ENCODE measurements at places on chromosomes 6 and 20.

GRCh38 chr20:59948828-59949720 lies 8.9 kb downstream of the FAM217B start:
- DNase-seq = peak; percentile 74

DNA sequence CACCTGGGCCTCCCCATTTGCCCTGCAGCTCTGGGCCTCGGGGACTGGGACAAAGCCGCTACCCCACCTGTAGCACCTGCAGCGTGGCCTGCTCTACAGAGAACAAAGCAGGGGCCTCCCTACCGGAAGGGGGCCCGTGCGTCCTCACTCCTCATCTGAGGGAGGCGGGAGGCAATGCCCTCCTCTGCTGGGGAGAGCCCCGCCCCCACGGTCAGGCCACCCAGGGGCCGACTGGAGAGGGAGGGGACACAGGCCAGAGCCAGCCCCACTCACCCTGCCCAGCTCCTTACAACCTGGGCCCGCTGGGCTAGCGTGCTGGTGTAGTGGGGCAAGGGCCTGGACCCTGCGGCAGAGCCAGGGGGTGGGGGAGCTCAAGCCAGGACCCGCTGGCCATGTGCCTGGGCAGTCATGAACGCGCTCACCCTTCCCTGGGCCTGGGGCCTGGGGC lies 8.0 kb downstream of the LAMA5 start:
- DNase-seq = no peak

GRCh38 chr6:61809004-61809595 lies 476.9 kb downstream of the KHDRBS2 start:
- no peak for DNase-seq

DNA sequence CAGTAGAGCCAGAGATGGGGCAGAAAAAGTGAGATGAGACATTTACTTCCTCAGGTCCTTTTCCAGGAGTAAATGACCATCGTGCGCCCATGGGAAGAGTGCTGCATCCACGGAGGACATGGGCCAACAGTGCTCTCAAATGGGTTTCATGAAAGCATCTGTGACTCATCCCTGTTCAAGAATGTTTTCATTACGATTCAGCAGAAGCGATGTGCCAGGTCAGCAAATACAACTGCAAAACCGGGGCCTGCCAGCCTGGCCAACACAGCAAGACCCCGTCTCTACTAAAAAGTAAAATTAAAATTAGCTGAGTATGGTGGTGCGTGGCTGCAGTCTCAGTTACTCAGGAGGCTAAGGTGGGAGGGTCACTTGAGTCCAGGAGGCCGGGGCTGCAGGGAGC lies 125.1 kb downstream of the LY86 start:
- peak; percentile 71 for DNase-seq

DNA sequence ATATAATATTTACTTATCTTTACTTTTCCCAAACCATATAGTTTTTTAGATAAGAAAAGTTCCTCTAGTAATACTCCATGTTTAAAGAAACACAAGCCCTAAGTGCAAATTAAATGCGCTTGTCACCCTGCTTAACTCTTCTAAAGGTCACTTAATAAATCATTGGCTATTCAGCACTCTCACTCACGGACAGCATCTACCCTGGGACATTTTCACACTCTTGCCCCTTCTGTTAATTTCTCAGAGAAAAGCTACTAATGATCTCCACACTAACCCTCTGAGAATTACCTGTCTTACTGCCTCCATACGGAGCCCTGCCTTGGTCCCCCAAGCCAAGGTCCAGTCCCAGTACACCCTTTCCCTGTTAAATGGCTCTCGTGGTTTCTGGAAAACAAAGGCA lies 102.2 kb downstream of the NRN1 start:
- no peak for DNase-seq

- no peak for DNase-seq
Measured at GRCh38 chr6:35272005-35272404, 12.5 kb downstream of the ZNF76 start.

DNA sequence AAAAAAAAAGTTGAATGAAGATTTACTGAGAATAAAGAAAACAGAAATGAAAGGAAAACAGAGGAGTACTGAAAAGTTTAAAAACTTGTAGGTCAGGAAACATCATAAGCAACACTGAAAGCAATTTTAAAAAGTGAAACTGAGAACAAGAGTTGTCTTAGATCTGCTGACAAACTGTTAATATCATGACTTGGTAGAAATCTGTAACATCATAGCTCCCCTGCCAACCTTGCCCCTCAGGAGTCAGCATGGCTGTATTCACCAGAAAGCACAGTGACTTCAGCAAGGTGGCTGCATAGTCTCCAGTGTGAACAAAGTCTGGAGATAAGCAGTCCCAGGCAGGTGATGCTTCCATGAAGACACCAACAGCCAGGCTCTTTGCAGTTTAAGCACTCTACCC lies 5.3 kb downstream of the NAA20 start:
- no peak for DNase-seq

DNA sequence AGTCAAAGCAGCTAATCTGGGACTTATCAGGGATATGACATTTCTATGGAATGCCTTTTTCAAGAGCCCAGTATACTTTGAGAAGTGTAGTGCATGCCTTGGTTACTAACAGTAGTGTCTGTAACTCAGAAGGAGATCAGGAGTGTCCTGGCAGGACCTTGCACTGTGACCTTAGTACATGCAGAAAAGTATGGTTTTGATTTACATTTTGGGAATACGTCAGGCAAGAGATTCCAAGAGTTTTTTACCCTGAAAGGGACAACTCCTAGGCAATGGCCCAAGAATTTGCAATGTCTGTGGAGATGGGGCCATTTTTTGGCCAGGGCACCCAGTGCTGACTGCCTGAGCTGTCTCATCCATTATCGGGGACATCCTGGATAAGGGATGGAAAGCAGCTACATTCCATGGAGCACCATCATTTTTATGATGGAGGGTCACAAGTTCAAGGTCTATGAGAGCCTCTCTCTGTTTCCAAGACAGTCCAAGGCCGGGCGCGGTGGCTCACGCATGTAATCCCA lies 80.2 kb downstream of the FAM50B start:
- peak; percentile 78 for DNase-seq

DNA sequence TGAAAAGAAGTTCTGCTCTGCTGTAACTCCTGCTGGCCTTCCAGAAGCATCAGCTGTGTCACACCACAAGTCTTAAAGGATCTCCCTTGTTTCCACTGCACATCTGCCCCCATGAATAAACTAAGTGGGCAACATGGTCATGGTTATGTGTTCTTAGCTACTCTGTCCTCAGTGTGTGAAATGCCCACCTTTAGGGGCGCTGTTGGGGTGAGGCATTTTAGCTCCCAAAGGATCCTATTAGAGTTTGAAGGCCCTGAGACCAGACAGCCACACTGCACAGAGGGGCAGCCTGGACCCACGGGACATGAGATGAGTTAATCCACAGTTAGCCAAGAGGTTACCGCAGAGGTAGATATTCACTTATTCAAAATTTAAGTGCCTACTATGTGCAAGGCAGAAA lies 294.3 kb upstream of the QKI start:
- no peak for DNase-seq

- DNase-seq = peak; percentile 98
Measured at GRCh38 chr6:17417817-17418216, 24.4 kb downstream of the CAP2 start.

- DNase-seq = peak; percentile 64
Measured at GRCh38 chr20:51428401-51429143, 113.9 kb downstream of the NFATC2 start.

- peak; percentile 44 for DNase-seq
Measured at GRCh38 chr6:130625825-130626527, 201.2 kb upstream of the SMLR1 start.

- DNase-seq = no peak
Measured at GRCh38 chr20:63864545-63864977, 509 bp upstream of the TPD52L2 start.

GRCh38 chr6:51384736-51385135 lies 566.1 kb downstream of the TFAP2B start:
- no peak for DNase-seq

- peak; percentile 87 for DNase-seq
Measured at GRCh38 chr6:138987643-138988468, at the start of gene REPS1. REPS1 (minus strand) TSS chr6:138988253; CDS start chr6:138987682, 571 bp downstream.

- no peak for DNase-seq
Measured at GRCh38 chr6:11852061-11852651, 73.6 kb upstream of the ADTRP start.

DNA sequence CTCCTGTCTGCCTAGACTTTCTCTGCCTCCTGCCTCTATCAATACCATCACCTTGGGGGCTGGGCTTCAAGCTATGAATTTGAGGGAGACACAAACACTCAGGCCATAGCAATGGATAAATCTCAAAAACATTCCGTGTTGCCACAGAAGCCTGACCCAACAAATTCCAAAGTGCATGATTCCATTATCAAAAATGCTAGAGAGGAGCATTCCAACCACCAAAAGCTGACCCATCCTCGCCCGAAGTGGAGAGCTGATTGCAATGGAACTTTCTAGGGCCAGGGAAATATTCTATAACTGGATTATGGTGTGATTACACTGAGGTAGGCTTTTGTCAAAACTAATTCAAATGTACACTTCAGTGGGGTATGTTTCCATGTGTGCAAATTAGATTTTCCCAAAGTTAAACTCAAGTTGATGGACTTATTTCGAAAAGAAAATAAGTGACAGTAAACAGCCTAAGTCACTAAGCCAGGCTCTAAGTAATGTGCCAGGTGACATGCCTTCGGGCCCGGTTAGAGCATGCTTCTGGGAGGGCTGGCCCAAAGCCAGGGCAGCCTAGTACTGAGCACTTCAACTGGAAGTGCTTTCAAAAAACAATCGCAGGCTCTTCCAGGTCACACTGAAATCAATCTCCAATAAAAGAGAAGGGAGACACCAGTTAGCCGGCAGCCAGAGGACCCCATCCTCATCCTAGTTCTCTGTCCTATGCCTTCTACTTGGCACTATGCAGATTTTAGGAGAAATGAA lies 142.3 kb downstream of the TBXT start:
- DNase-seq = peak; percentile 93

- DNase-seq = no peak
Measured at GRCh38 chr6:137423451-137424168, 70.6 kb downstream of the OLIG3 start.

- DNase-seq = no peak
Measured at GRCh38 chr20:38447251-38447661, 12.1 kb upstream of the SNHG17 start.

- DNase-seq = no peak
Measured at GRCh38 chr6:16374461-16375200, 136.2 kb downstream of the GMPR start.

- DNase-seq = no peak
Measured at GRCh38 chr6:137206577-137206976, 12.6 kb downstream of the IFNGR1 start.

GRCh38 chr6:83613378-83613777 lies 95.5 kb downstream of the SNAP91 start:
- peak; percentile 1 for DNase-seq

DNA sequence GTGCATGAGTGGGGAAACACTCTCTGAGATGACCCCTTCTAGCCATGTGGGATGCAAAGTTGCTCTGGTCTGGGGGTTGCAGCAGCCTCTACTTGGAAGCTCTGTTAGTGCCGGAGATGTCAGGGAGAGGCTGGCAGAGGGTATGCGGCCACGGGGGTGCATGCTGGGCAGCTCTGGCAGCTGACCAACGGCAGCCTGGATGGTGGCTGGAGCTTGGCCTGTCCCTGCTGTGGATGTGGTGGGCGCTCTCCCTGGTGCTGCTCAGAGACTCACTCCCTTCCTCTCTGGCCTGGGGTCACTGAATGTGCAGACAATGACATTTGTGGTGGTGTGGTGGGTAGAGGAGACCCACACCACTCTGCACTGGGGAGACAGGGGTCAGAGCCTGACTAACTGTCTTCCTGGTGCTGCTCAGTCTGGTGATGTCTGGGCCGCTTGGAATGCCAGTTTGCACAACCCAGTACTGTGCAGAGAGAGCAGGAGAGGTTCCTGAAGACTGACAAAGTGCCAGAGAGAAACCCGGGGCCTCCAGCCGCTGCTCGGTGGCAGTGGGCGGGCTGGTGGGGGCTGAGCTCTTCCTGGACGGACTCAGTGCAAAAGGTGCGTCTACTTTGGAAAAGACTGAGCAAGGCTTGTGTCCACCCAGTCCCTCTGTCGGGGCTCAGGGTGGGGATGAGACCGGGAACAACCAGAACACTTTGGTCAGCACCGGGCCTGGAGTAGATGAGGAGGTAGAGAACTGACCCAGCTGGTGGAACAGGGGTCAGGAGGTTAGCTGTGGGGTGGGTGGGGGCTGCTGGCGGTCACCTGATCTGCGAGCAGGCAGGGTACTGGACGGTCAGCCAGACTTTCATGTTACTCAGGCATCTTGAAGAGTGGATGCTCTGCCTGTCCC lies 2.7 kb downstream of the MYT1 start:
- DNase-seq = no peak

Data from fibroblast of lung (primary cell).